ENCODE measurements at places on chromosomes 5 and 9. TPM values are rescaled to one million over a fixed set of nuclear protein-coding genes. Genes with fewer than 3 reads are reported as not detected.

GRCh38 chr9:130660326-130660682 lies 4.1 kb upstream of the PRDM12 start:
- no peak for DNase-seq

DNA sequence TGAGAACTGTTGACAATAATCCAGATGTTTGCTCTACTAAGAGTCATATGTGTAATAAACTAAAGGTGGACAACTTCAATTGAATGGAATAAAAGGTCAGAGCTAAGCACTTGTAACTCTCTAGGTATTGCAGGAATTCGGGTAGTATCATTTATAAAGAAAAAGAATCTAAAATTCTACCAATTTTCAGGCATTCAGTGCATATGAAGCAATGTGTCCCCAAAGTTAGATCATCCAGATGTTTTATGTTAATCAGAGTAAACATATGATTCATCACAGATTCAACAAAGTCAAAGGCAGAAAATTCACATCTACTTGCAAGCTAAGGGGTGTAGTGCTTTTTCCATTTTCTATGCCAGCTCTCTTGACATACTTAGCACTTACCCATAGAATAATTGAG lies 477.1 kb downstream of the PDE4D start:
- no peak for DNase-seq

- no peak for DNase-seq
These were observed 897 bp downstream of the AHRR start for GRCh38 chr5:322281-322941.

DNA sequence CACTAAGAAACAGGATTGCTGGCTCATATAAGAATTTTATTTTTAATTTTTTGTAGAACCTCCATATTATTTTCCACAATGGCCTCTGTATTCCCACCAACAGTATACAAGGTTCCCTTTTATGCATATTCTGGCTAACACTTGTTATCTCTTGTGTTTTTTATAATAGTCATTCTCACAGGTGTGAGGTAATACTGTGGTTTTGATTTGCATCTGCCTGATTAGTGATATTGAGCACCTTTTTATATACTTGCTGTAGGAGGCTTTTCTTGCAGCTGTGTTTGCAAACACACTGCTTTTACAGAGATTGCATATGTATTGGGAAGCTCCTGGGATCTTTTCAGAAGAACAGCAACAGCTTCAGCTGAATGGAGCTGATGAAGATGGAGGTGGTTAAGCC lies 164.8 kb downstream of the DEPDC1B start:
- no peak for DNase-seq

PRUNE2 gene
- 420 TPM for total RNA-seq

PCDHGA7 gene
- 11.9 TPM for total RNA-seq
